Lung microvascular endothelial cell (primary cell): ENCODE measurements at places on chromosomes 16 and 17. TPM values are rescaled to one million over a fixed set of nuclear protein-coding genes. Genes with fewer than 3 reads are reported as not detected.
A peak's percentile ranks its signal among the peaks of the same experiment; 100 is the strongest.

- DNase-seq, result no peak
Measured at GRCh38 chr16:47469227-47469626, 8.1 kb downstream of the PHKB start.

DNA sequence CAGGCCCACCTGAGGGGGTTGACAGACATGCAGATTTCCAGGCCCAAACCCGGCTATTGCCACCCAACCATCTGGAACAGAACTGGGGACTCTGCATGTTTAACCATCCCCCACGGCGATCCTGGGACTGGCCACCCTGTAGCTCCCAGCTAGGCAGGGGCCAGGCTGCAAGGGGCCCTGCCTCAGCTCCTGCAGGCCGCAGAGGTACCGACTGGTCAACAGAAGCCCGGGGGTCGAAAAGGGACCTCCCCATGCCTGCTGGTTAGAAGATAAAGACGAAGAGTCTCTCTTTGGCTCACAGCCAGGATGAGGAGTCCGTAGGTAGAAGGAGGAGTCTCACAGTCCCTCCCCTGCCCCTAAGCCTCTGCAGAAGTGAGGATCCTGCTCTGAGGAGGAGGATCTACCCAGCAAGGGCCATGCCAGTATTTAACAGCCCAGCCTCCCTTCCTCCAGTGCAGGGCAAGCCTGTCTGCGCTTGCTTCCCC is 223.4 kb upstream of the TNRC6C start:
- DNase-seq, result no peak

- no peak for DNase-seq
Measured at GRCh38 chr16:84332975-84333684, 35.2 kb upstream of the ATP2C2 start.

- peak; percentile 55 for DNase-seq
Measured at GRCh38 chr17:50279181-50279526, 4.9 kb downstream of the TMEM92 start.

GRCh38 chr17:59719526-59719925 is 12.1 kb downstream of the VMP1 start:
- no peak for DNase-seq

DNA sequence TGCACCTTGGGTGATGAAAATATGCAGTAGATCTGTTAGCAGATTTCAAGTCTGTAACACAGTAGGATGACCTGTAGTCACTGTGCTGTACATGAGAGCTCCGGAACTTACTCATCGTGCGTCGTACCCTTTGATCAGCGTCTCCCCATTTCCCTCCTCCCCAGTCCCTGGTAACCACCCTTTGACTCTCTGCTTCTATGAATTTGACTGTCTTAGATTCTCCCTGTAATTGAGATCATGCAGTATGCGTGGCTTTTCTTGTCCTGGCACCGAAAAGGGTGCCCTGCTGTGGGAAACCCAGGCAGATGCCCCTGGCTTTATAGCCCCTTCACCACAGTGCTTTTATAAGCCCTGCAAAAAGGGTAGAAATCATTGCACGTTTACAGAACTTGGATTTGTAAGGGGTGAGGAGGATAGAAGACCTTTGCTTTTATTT is 20.5 kb downstream of the CLEC16A start:
- DNase-seq, result no peak

GRCh38 chr17:64679710-64680216 is 17.7 kb upstream of the SMURF2 start:
- DNase-seq, result peak; percentile 92

Gene CDH13
- 14.5 and 23.5 TPM in 2 replicates for total RNA-seq

Gene KRTAP9-8
- total RNA-seq, result not detected in 2 replicates

Gene HSBP1
- total RNA-seq, result 126 and 137 TPM in 2 replicates

Gene ATXN1L
- total RNA-seq, result 10.2 and 16.3 TPM in 2 replicates

Gene SECTM1
- total RNA-seq, result 1.3 and 1.8 TPM in 2 replicates
